ENCODE measurements at places on chromosomes 5 and 9.

DNA sequence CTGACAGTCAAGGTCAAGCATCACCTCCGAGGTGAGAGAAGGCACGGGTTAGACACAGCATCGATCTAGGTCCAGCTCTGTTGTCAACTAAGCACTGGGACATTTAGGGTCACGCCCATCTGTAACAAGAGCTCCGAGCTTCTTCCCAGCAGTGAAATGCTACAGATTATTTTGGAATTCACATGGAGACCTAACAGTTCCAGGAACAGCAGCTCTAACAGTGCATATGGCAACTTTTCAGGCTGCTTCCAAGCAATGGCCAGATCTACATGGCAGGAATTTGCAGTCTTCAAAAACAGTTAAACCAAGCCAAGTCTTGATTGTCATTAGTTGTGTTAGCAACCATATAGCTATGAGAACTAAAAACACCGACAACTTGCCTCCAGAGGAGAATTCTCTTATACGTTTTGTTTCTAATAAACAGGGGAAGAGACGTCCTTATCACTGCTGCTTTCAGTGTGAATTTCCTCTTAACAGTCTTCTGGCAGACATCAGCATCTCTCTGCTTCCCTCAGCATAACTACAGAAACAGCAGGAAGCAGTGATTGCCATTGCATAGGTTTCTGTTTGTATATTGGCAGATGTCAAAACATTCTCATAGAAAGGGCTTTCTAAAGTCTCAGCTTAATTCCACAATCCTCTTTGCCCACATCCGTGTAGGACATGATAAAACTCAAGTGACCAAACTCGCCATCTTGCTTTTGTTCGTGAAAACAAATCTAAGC lies 242.1 kb upstream of the DAPK1 start:
- no peak for DNase-seq

GRCh38 chr5:123992641-123993040 lies 480.7 kb downstream of the CSNK1G3 start:
- no peak for DNase-seq

GRCh38 chr9:83429229-83429628 lies 109.0 kb downstream of the FRMD3 start:
- DNase-seq = no peak

DNA sequence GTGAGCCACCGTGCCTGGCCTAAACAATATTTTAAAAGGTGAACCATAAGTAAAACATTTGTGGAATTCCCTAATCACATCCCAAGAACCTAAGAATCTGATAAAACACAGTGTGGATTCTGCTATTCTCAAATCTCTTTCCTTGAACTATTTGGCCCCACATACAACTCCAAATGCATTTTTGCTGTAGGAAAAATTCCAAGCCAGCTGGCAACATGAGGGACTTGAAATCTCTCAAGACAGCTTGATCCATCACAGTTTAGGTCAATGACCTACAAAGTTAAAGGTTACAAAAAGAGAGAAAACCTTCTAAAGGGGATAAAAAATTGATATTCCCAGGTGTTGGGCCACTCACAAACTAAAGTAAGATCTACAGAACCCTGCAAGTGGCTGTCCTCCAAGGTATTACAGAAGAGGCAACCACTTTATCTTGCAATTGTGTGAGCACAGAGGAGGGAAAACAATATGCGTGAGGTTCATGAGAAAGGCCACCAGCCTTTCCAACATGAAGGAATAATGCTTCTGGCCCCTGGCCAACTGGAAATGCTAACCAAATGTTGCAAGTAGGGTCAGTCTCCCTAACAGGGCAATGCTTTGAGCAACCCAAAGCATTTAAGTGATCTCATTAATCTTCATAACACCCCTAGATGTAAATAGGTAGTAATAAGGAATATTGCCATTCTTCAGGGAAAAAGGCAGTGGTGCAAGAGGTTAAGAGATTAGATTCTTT lies 221.4 kb downstream of the SEMA5A start:
- peak; percentile 4 for DNase-seq

DNA sequence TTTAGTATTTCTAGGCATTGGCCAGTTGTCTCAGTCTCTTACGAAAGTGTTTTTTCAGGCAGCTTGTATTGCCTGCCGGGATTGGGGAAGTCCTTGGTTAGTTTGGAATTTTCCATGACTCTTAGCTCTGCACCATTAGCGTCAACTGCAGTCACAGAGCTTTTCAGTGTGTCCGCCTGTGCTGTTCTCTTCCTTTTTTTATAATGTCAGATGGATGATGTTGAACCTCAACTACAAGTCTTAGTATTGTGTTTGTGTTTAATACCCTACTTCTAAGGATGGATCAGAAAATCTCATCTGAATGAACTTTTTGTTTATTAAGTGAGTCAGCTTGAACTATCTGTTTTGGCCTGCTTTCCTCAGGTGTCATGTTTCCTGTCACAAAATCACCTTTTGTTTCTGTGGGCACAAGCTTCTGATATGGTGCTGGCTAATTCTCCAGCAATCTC lies 33.1 kb downstream of the ATP6V0E1 start:
- peak; percentile 5 for DNase-seq

DNA sequence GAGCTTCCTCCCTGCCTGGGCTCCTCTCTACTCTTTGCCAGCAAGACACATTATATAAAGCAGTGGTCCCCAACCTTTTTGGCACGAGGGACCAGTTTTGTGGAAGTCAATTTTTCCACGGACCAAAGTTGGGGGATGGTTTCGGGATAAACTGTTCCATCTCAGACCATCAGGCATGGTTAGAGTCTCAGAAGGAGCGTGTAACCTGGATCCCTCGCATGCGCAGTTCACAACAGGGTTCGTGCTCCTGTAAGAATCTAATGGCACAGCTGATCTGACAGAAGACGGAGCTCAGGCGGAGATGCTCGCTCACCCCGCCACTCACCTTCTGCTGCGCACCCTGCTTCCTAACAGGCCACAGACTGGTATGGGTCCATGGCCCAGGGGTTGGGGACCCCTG lies 142.8 kb downstream of the LIFR start:
- DNase-seq = peak; percentile 31

DNA sequence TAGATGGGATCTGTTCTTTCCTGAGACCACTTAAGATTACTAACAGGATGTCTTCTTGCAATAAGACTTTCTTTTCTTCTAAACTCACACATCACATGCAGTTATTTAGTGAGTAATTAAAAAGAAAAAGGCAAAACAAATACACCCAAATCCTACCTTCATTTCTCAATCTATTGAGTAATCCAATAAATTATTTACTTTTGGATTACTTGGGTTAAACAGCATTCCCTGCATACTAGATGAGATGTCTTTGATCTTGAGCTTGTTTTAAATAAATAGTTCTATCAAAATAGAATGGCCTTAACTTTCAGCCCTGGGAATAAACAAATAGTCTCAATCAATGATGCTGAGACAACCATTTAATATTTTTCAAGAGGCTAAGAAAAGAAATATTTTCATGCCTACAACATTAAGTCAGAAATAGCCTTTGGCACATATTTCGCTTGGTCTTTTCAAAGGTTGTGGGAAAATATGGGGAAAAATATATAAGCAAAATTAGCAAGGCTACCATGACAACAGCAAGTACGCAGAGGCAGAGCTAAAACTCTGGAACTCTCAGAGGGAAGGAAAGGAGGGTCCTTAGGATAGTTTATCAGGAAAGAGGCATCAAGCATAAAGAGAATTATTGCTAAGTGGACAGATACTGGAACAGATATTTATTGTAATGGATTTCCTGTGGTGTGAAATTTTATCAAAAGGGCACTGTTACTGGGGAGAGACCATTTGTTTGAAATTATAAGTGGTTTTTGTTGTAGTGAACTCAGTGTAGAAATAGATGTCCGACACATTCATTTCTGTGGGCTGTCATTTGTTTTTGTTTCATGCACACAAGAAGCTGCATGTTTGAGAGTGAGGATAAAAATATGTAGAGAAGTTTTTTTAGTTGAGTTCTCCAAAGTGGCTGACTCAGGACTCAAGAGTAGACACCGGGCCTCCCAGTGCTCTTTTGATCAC lies 70.2 kb upstream of the CDH6 start:
- no peak for DNase-seq

- DNase-seq = no peak
These were observed 1.1 kb downstream of the LHX2 start for GRCh38 chr9:124012368-124013301.

DNA sequence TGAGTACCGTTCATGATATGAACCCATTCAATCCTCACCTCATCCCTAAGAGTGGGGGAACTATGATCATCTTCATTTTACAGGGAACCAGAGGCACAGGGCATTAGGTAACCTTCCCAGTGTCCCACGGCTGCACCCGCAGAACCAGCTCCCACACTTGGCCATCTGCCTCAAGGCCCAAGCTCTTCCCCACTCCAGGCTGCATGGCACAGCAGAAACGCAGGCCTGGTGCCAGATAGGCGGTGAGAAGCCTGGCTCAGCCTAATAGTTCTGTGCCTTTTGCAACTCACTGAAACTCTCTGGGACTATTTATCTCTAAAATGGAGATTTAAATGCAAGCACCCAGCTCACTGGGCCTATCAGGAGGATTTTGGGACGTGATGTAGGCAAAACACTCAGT lies 90.8 kb upstream of the ZNF618 start:
- DNase-seq = no peak

DNA sequence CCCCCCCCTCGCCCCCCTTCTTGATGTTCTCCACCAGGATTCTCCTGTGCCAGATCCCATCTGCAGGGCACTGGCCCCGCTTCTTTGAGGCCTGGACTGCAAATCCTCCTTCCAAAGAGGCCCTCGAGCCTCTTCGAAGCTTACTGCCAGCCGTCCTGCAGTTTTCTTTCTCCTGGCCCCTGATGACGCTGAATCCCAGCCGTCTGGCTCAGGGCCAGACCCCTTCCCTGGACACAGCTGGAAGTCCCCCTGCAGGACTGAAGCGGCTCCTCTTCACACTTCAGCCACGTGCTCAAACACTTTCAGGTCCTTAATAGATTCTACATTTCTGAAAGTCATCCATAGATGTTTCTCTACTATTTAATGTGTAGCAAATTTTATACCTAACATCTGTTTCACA lies 121.5 kb downstream of the EHMT1 start:
- peak; percentile 83 for DNase-seq

- no peak for DNase-seq
These were observed 77.5 kb downstream of the SLC1A3 start for GRCh38 chr5:36683821-36684434.

DNA sequence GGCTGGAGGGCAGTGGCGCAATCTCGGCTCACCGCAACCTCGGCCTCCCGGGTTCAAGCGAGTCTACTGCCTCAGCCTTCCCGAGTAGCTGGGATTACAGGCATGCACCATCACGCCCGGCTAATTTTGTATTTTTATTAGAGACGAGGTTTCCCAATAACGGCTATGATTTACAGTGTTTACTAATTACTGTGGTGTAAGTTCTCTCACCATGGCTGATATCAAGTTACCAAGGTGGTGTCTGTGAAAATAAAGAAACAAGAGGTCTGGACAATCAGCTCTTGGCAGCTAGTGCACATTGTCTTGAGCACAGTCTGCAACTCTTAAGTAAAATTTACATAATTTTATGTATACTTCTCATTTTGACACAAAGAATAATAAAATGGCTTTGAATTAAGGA lies 385.5 kb upstream of the COX7C start:
- peak; percentile 98 for DNase-seq

- DNase-seq = no peak
These were observed 1052.3 kb downstream of the PTPRD start for GRCh38 chr9:9560382-9561035.

- DNase-seq = peak; percentile 59
These were observed 44.0 kb upstream of the ZNF608 start for GRCh38 chr5:124790301-124790894.

DNA sequence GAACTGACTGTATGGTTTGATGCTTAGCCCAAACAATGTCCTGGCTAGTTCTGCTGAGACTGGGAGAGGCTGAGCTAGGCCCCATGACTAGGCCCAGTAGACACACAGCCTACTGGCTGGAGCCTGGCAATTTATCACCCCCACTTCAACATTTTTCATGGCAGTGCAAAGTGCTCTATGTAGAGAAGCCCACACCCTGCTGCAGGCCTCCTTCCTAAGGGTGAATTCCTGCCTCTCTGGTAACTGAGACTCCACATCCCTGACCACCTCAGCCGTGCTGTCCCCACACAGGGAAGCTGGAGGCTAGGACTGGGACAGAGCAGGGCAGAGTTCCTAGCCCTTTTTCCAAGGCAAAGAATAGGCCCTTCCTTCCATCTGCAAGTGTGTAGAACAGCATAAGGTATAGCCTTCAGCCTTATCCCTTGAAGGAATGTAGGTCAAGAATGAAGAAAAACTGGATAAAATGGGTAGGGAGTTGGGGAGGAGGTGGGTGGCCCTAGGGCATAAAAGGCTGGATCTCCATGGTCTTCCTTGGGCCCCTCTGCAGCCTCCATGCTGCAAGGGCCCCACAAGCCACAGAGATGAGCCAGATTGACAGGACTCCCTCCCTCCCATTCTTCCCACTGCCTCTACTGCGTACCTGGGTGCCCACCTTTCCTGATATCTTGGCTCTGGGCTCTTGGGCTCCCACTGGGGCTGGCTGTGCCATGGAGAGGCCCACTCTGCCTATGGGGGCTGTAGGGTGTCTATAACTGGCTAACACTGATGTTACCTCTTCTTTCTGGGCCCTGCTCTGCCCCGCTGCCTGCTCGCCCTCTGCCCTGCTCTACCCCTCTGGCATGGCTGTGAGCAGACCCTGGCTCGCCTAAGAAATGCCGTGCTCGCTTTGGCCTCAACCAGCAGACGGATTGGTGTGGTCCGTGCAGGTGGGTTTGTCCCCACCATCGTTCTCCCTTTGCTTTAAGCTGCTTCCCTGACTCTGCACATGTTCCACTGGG lies 29.8 kb downstream of the TCF7 start:
- DNase-seq = no peak

DNA sequence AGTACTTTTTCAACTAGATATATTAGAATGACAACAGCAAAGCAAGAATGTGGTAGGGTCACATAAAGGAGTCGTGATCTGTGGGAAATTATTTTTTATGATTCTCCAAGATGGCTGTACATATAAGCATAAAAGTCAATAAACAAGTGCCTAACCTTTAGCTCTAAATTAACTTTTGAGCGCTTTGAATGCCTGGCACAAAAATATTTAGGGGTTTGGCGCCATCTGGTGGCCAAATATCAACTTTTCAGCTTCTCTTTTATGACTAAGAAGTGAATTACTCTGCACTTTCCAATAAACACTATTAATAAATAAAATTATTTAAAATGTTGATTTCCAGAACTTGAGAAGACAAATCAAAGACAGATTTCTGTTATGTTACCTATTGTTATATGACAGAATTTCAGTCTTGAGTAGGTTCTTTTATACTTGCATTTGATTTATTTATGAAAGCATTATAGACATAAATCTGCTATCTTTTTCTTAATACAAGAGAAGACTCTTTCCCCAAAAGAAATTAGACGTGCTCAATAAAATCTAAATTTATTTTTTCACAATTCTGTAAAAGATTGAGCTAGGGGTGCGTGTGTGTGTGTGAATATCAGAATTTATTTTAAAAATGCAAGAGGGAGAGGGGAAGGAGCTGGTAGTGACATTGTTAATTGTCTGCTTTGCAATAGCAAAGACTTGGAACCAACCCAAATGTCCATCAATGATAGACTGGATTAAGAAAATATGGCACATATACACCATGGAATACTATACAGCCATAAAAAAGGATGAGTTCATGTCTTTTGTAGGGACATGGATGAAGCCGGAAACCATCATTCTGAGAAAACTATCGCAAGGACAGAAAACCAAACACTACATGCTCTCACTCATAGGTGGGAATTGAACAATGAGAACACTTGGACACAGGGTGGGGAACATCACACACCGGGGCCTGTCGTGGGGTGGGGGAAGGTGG lies 36.7 kb upstream of the ARRDC3 start:
- peak; percentile 74 for DNase-seq
